ENCODE measurements at places on chromosomes 6 and 20.

DNA sequence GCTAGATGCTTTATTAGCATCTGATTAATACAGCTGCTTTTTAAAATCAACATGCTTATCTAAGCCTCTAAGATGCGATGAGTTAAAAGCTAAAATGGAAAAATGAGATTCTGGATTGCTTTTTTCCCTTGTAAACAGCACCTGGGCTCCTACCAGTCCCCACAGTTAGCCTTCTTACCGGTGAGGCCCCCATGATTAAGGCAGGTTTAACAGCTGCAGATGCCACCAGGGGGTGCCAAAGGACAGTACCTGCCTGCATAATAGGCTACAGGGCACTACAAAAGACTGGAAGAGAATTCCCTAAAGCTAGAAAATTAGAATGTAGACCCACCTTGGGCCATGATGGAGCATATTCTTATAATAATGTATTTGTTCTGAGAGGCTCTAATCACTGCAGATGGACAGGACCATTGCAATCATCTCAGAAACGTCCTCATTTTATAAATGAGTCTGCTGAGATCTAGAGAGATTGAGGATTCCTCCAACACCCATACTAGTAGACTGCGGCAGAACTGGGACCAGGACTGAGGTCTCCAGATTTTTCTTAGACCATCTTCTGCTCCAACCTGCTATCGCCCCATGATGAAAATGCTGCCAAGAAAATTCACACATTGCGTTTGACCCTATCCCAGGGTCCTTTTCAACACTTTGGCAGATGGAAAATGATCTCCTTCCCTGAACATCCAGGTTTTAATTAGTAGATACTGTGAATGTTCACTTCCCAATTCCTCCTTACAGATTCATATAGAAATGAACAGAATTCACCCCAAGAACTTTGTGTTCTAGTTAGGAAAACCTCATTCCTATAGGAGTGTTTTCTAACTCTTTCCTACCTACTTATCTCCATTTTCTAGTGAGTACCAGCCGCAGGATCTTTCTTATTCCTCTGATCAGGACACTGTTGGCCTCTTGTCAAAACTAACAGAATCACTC lies 148.8 kb downstream of the RPS12 start:
- peak; percentile 81 for DNase-seq

DNA sequence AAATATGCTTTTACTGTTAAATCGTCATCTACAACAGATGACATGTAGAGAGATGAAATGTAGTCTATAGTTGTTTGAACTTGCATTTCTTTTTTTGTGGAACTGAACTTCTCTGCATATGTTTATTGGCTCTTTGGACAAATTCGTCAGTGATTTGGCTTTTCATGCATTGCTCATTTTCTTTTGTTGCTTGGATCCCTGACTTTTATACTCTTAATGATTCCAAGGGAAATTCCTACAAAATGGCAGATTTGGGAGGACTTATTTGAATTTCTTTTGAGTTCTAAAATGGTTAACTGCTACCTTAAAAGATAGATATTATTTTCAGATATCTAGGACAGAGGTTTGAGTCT lies 65.4 kb downstream of the UTRN start:
- no peak for DNase-seq

- no peak for DNase-seq
Measured at GRCh38 chr6:170294298-170294730, 3.4 kb upstream of the DLL1 start.

- no peak for DNase-seq
Measured at GRCh38 chr6:123215211-123215610, 219.2 kb downstream of the CLVS2 start.

DNA sequence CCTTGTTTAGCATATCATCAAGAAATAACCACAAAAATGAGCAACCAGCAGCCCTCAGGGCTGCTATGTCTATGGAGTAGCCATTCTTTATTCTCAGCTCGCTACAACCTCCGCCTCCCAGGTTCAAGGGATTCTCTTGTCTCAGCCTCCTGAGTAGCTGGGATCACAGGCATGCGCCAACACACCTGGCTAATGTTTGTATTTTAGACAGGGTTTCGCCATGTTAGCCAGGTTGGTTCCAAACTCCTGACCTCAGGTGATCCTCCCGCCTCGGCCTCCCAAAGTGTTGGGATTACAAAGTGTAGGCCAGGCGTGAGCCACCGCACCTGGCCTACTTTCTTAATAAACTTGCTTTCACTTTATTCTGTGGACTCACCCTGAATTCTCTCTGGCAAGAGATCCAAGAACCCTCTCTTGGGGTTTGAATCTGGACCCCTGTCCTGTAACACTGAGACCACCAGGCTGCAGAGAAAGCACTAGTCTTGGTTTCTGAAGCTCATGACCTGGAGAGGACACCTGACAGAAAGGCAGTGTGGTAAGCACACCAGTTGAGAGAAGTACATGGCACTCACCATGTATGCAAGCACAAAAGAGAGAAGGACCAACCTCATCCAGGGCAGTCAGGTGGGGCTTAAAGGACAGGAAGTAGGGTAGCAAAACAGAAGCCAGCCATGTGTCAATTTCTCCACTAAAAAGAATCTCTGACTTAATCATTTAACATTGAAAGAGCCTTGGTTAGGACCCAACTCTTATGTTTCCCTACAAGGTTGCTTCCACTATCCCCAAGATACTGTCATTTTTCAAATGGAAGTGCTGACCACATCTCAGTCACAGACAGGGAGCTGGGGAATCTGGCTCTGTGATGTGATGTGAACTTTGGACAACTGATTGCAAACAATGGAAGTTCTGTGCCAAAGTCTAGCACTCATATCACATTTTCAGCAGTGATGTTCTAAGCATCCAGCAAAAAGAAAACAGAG lies 97.4 kb upstream of the DST start:
- no peak for DNase-seq

- peak; percentile 8 for DNase-seq
Measured at GRCh38 chr6:30712441-30712945, 4.6 kb downstream of the MDC1 start.

GRCh38 chr6:131492932-131493573 lies 80.0 kb upstream of the ARG1 start:
- no peak for DNase-seq

DNA sequence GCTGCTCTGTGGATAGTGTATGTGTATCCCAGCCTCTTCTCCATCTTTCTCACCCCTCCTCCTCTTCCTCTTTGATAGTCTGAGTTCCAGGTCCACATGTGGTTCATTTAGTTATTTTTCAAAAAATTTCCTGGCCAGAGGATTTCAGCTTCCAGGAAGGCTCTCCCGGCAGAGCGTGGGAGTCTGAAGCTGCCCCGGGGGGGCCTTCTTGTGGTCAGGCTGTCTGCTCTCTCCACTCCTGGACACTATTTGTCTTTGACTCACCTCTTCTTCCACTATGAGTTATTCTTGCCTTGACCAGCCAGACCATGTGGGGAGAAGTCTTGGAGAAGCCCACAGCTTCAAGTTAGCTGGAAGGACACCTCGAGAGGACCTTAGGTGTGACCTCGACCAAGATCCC lies 258.8 kb downstream of the CDC5L start:
- no peak for DNase-seq

GRCh38 chr20:58647796-58648501 lies 3.1 kb upstream of the STX16 start:
- DNase-seq = peak; percentile 82

DNA sequence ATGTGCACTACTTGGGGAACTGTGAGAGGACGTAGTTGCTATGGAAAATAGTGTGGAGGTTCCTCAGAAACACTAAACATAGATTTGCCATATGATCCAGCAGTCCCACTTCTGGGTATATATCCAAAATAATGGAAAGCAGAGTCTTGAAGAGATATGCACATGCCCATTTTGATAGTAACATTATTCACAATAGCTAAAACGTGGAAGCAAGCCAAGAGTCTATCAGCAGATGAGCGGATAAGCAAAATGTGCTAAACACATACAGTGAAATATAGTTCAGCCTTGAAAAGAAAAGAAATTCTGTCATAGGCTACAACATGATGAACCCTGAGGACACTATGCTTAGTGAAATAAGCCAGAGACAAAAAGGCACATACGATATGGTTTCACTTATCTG lies 11.1 kb downstream of the SYNDIG1 start:
- no peak for DNase-seq

- no peak for DNase-seq
Measured at GRCh38 chr6:20620043-20620442, 85.8 kb downstream of the CDKAL1 start.

- DNase-seq = no peak
Measured at GRCh38 chr6:48747471-48747870, 636.5 kb upstream of the PTCHD4 start.

GRCh38 chr6:75631859-75632635 lies 30.4 kb downstream of the SENP6 start:
- DNase-seq = no peak

GRCh38 chr6:142332393-142333098 lies 30.7 kb downstream of the ADGRG6 start:
- no peak for DNase-seq

Data from kidney (tissue), 22 donors.